Activated CD4-positive, alpha-beta memory T cell treated with anti-CD3 and anti-CD28 coated beads, Interleukin-2, amount 10 ng/mL, durations not matched to agents 7 days and 5 days (primary cell): ENCODE measurements at places on chromosomes 6 and 20.

GRCh38 chr6:168035098-168035660, 37.7 kb downstream of the KIF25 start:
- DNase-seq, result no peak

DNA sequence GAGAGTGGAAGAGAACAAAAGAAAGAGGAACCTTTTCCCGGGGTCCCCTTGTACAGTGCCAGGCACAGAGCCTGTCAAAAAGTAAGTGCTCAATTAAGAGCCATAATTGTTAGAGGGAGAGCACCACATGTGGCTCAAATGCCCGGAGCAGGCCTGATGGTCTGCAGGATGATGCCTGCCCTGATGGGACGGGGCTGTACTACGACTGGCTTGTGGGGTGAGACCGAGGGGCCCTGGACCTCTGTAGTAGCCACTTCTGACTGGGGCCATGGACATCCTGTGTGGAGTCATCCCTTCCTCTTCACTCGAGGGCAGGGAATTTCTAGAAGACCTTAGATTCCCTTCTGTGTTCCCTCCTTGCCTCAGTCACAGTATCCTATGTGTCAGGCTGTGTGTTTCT, 47.9 kb downstream of the KCNK5 start:
- no peak for DNase-seq

DNA sequence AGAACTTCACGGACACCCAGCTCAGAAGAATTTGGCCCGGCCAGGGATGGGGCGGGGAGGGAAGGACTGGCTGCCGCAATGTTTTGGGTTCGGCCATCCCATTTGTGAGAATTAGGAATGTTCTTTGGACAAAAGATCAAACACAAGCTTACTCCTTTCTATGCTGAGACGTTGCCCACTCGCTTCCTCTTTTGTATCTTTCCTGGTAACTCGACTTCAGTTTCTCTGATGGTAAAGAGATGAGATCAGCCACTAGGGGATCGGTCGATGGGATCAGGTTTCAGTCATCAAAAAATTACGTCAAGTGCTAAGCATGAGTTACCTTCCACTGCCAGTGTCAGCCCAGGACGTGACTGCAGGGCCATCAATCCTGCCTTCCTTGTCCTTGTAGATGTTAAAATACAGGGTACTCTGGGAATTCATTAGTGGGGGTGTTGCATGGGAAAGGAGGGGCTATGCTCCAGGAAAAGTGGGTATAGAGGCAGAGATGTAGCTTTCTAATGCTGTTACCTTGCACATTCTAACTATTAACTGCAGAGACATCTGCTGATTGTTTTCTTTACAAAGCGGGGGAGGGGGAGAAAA, 190.2 kb downstream of the TSHZ2 start:
- DNase-seq, result no peak

DNA sequence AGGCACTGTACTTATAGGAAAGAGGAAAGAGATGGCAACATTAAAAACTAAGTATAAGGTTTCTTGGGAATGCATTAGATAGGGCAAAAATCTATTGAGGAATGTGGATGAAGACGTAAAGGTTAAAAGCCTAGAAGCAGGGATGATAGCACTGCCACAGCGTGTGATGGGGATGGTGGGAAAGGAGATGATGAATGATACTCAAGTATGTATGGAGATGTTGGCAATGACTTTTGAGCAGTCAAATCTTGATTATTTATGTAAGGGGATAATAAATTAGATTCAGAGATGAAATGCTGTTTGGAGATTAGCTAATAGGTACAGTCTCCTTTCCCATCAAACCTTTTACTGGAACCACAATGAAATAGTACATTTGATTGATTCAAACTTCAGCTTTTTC, 432.8 kb downstream of the GRIK2 start:
- no peak for DNase-seq

DNA sequence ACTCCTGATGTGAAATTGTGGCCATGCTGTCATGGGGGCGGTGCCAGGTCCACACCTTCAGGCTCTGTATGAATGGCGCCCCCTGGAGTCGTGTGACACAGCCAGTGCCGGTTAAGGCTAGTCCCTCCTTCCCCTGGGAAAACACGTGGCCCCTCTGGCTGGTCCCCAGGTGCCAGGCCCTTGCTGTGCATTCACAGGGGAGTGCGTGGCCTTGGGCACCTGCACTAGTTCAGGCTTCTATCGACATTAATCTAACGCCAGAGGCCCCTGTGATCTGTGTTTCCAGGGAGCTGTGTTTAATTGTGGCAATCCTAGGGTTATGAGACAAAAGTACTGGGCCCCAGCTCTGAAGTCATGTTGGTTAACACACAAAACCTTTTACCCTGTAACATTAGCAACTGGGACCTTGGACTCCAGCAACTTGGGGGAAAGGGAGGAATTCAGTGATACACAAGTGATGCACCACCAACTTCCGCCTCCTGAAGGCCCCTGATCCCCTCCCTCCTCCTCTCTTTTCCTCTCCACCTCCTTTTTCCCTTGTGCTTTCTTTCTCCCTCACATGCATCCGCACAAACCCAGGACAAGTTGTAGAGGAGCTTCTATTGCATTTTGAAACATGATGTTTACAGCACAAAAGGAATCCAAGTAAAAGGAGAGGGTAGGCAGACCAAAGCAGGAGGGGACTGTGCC, 74.0 kb downstream of the SSR1 start:
- peak; percentile 73 for DNase-seq

- no peak for DNase-seq
Observed at GRCh38 chr6:158369241-158369640, 57.0 kb downstream of the TULP4 start.

GRCh38 chr6:44805238-44805846, 417.8 kb downstream of the CDC5L start:
- no peak for DNase-seq

GRCh38 chr6:107539409-107539808, 49.5 kb downstream of the SOBP start:
- no peak for DNase-seq

DNA sequence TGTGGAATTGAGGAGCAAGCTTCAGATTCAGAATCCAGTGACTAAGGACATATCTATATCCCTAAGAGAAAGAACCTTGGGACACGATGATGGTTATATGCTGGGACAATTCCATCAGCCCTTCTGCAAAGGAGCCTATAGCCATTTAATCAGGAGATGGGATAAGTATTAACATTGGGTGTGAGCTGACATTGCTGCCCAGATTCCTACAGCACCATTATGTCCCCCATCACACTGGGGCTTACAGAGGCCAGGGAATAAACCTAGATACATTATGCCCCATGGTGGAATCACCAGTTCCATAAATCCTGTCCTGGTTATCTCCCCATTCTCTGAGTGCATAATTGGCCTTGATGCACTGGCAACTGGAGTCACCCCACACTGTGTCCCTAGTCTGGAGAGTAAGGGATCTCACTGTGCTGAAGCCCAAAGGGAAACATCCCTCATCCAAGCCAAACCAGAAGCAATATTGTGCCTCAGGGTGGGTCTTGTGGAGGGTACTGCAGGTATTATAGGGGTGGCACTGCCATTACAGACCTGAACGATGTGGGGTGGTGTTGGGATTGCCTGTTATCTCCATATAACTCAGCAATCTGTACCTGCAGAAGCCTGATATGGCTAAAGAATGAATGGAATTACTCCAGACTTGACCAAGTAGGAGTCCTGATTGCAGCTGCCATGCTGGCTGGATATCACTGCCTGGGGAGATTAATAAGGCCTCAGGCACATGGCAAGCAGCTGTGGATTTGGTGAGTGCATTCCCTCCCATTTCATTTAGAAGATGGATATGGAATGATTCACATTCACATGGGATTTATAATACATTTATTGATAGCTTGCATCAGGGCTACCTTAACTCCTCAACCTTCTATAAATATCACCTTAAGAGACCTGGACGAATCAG, 5.0 kb downstream of the HLA-A start:
- no peak for DNase-seq

GRCh38 chr6:57173056-57173885, 1.1 kb downstream of the BAG2 start:
- DNase-seq, result peak; percentile 43

DNA sequence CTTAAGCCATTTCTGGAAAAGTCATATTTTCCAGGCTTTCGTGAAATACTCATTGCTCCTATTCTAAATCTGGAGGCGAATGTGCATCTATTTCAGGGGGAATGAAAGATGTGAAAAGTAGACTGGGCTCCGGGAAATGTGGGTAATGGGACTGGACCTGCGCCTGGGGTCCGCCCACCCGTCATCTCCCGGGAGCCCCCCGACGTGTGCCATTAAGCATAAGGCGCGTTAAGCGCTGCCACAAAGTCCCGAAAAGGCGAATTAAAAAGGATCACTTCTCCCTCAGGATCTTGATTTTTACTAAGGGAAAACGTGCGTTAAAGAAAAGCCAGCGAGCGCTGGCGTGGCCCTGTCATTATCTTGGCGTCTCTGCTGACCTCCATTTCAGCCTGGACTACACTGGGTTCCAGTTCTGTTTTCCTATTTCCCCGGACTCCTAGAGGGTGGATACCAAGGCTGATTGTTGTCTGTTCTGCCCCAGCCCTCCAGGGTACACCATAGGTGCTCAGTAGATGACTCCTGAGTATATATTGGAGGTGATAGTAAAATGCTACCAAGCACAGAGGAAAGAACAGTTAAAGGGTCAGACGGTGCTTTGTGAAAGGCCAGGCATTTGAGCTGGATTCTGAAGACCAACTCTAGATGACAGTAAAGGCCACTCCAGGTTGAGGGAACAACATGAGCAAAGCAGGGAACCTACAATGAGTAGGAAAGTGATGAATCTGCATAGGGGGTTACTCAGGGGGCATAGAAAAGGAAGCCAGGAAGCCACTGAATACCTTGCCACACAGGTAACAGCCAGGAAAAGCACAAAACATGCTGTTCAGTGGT, 89.2 kb upstream of the ARID1B start:
- no peak for DNase-seq

DNA sequence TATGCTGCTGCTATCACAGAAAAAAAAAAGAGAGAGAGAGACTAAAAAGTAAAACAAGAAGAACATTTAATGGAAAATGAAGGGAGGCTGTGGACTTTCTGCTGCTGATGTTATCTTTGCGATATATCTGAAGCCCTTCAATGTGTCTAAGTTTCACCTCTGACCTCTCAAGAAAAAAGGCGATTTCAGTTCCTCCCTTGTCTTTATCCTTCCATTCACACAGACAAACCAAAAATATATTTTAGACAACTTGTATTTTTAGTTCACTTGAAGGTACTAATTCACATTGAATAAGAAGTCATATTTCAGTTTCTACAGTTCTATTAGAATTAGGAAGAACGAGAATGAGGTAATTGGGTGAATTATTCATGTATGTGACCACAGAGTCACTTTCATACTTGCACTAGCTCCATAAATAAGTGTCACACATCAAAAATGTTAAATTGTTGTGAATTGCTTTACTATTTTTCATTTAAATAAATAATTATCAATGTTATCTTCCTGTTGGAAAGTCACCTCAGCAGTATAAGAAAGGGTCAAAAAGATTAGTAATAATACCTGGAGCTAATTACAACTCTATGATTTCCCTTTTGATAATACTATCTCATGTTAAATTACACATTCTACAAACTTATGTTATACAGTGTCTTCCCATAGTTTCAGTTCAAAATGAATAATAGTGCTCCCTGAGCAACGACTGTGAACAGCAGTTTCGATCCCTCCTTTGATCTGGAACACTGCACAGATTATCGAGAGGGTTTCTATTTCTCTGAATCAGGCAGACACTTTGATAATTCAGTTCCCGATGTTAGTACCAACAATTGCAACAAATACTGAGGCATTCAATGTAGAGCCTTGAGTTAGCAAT, 85.2 kb upstream of the PLCB4 start:
- no peak for DNase-seq

GRCh38 chr6:21158149-21158548, 435.4 kb upstream of the SOX4 start:
- no peak for DNase-seq

GRCh38 chr20:1711826-1712601, 54.4 kb upstream of the SIRPG start:
- DNase-seq, result no peak

DNA sequence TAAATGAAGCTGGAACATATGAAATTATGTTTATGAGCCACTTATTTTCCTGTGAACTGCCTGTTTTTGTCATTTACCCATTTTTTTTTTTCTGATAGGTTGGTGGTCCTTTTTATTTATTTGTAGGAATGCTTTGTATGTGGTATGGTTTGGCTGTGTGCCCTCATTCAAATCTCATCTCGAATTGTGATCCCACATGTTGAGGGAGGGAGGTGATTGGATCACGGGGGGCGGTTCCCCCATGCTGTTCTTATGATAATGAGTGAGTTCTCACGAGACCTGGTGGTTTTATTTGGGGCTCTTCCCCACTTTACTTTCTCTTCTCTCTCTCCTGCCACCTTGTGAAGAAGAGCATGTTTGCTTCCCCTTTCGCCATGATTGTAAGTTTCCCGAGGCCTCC, 77.3 kb downstream of the CDH26 start:
- DNase-seq, result no peak
